Activated CD8-positive, alpha-beta memory T cell treated with anti-CD3 and anti-CD28 coated beads, Interleukin-2, amount 10 ng/mL, durations not matched to agents 7 days and 5 days (primary cell): ENCODE measurements at places on chromosomes 13 and 19. TPM values are rescaled to one million over a fixed set of nuclear protein-coding genes. Genes with fewer than 3 reads are reported as not detected.

CASP14 gene
- not detected for total RNA-seq

GPR18 gene
- total RNA-seq = 13.1 TPM

- no peak overlapping the region for H3K4me3 ChIP-seq
- H3K27me3 ChIP-seq = no peaks in the 10 kb centered on the region
- peak; percentile 29 for DNase-seq
- peaks cover 13% of the 10 kb centered on the region for H3K36me3 ChIP-seq
- no peaks in the 10 kb centered on the region for H3K4me1 ChIP-seq
Observed at GRCh38 chr13:110687736-110688135, 18.2 kb downstream of the CARS2 start.

DNA sequence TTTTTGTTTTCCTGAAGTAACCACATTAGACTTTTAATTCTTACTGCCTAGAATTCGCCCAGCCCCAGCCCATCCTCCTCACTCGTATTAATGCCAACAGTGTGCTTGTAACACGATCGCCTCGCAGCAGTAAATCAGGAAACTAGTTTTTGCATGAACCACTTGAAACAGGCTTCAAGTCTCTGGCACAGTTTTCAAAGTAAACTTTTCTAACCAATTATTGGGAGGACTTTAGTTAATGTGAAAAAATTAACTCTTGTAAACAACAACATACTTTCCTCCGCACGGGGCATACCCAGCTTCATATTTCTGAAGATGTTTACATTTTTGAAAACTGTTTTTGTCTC, 39.2 kb downstream of the TNFRSF19 start:
- H3K27ac ChIP-seq = no peak overlapping the region
- H3K4me1 ChIP-seq = peaks cover 9% of the 10 kb centered on the region
- no peak overlapping the region for H3K4me3 ChIP-seq

DNA sequence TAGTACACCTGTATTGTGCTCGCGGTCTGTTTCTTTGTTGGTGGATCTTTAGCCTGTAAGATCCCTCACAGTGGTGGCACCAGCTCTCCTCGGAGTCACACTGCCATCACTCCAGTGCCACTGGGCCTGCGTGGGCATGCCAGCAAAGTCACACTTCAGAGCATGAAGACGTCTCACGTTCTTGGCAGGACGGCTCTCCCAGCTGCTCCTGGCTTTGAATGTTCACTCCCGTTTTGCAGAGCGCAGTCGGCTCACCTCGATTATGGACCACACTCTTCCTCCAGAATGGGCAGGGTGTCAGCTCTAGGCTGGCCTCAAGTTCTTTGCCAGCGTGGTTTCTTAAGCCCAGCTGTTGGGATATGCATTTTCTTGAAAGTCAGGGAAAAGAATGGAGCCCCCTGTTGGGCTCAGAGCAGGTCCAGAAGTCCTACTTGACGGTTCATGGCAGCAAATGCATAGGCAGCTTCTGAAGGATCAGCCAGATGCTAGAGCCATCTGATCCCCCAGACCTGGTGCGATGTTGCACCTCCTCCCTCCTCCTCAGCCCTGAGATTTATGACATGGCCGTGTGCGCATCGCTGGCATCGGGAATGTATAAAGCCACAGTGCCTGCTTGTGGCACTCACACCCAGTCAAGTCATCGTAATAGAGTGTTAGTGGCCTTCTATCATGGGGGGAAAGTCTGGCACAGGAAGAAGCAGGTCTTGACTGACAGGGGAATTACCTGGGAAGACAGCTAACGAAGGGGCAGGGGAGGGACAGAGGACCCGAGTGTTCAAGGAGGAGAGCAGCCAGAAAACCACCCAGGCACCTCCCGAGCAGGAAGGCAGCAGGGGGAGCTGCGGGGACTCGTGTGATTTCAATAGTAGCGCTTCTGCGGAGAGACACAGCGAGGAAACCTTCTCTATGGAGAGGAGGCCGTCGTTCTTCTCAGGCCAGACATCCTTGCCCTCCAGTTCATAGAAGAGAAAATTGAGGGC, 40.2 kb upstream of the NPAS1 start:
- H3K27me3 ChIP-seq = no peaks in the 10 kb centered on the region
- H3K4me1 ChIP-seq = peaks cover 42% of the 10 kb centered on the region
- H3K27ac ChIP-seq = no peak overlapping the region
- peaks cover 2% of the 10 kb centered on the region for H3K36me3 ChIP-seq
- DNase-seq = no peak

DNA sequence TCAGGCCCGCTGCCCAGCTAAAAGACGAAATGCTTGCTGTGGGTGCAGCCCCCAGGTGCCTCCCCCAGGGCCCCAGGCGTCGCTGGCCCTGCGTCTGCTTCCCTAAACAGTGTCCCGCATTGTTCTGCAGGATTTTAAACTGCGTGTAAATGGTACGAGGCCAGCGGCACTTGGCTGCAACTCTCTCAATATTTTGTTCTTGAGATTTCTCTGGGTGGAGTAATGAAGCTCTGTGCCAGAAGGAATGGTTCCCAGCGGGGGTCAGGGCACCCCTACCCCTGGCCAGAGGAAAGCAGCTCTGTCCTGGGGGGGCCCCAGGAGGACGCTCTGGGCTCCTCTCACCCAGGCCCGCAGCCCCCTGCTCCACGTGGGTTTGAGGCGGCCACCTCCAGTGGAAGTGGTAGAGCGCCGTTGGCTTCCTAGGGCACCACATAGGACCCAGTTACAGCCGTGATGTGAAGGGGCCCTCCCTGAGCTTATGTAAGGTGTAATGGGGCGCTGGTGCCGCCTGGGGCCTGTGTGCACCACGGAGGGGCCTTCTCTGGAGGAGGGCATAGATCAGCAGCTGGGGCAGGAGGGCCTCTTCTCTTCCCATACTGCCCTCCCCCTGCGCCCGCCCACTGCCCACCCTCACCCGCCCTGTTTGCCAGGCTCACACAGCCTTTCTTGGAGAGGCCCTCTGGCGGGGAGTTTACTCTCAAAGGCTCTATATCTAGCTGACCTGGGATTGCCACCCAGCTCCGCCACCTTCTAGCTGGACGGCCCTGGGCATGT, 19.8 kb downstream of the PAK4 start:
- no peaks in the 10 kb centered on the region for H3K36me3 ChIP-seq
- no peaks in the 10 kb centered on the region for H3K27me3 ChIP-seq
- no peak overlapping the region for H3K27ac ChIP-seq

GRCh38 chr13:40159736-40160135, 504.3 kb downstream of the COG6 start:
- H3K4me1 ChIP-seq = no peaks in the 10 kb centered on the region
- H3K27me3 ChIP-seq = no peaks in the 10 kb centered on the region
- no peak for DNase-seq
- no peaks in the 10 kb centered on the region for H3K36me3 ChIP-seq
- no peak overlapping the region for H3K27ac ChIP-seq

GRCh38 chr13:40813667-40814454, 24.4 kb downstream of the SLC25A15 start:
- H3K4me3 ChIP-seq = no peak overlapping the region
- DNase-seq = no peak
- no peaks in the 10 kb centered on the region for H3K27me3 ChIP-seq
- peaks cover 1% of the 10 kb centered on the region for H3K4me1 ChIP-seq
- peaks cover 21% of the 10 kb centered on the region for H3K36me3 ChIP-seq
